ENCODE measurements at places on chromosomes 3 and 15. TPM values are rescaled to one million over a fixed set of nuclear protein-coding genes. Genes with fewer than 3 reads are reported as not detected.

The FES gene
- total RNA-seq, result 7.0 TPM

The KCNMB2 gene
- total RNA-seq, result not detected

The RAD18 gene
- total RNA-seq, result 8.6 TPM

The HESX1 gene
- total RNA-seq, result not detected

The NTRK3 gene
- total RNA-seq, result 2.2 TPM

The COLQ gene
- not detected for total RNA-seq

The SSUH2 gene
- total RNA-seq, result 4.1 TPM

The SLC9C1 gene
- total RNA-seq, result not detected

The PLSCR2 gene
- total RNA-seq, result 2.9 TPM

The ACP3 gene
- total RNA-seq, result 22.7 TPM

The GOLGA6A gene
- total RNA-seq, result not detected

The HRH1 gene
- total RNA-seq, result 6.7 TPM

The SH2D7 gene
- total RNA-seq, result 6.0 TPM

The PIERCE2 gene
- not detected for total RNA-seq

The PIGB gene
- 15.2 TPM for total RNA-seq

The TGM5 gene
- 12.1 TPM for total RNA-seq

The NUDT16 gene
- 57.9 TPM for total RNA-seq

The SGO1 gene
- not detected for total RNA-seq

The TRH gene
- total RNA-seq, result not detected

All from transverse colon (tissue), 4 donors.